ENCODE measurements at places on chromosomes 3 and 15.

DNA sequence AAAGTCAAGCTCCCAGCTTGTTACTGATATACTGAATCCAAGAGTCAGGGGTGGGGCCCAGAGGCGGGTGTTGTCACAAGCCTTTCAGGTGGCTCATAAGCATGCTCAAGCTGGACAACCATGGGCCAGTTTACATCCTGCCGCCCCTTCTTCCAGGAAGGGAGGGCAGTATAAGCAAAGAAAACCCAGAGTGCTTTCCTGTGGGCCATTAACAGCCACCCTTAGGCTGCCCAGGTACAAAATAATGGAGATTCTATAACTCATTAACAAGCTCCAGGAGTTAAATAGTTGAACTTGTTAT, 183.2 kb downstream of the NTRK3 start:
- DNase-seq = peak; percentile 62

DNA sequence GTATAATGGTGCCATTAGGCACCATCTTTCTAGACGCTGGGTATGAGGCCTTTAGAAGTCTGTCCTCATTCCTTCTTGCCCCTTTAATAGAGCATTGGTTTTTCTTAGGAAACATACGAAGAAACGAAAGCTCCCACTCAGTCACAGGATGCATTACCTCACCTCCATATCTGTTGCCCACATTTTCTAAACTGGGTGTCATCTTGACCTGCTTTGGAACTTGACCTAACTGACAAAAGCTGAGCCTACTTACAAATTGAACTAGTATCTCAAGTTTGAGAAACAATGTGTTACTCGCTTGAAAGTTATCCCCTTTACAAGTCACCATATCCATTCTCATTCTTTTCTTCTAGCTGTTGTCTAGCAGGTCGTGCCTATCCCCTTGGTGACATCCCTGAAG, 102.7 kb downstream of the VPS8 start:
- no peak for DNase-seq

- DNase-seq = no peak
Observed at GRCh38 chr3:125309476-125309875, 65.6 kb downstream of the ZNF148 start.

GRCh38 chr3:86969500-86970189, 21.3 kb downstream of the VGLL3 start:
- DNase-seq = peak; percentile 59

DNA sequence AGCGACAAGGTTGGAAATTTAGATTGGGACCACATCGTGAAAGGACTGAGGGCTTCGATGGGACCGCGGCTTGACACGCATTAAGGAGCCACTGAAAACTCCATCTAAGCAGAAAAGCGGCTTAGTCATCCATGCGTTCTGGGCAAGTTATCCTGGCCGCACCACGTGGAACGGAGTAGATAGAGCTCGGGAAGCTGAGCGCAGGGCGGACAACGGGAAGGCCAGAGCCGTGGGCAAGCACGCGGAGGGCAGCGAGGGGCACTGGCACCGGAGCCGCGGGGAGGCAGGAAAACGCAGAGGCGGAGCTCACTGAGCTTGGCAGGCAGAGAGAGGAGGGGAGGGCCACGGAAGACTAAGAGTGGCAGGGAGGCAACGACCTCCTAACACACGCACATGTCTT, 61.3 kb upstream of the VGLL4 start:
- DNase-seq = peak; percentile 51

DNA sequence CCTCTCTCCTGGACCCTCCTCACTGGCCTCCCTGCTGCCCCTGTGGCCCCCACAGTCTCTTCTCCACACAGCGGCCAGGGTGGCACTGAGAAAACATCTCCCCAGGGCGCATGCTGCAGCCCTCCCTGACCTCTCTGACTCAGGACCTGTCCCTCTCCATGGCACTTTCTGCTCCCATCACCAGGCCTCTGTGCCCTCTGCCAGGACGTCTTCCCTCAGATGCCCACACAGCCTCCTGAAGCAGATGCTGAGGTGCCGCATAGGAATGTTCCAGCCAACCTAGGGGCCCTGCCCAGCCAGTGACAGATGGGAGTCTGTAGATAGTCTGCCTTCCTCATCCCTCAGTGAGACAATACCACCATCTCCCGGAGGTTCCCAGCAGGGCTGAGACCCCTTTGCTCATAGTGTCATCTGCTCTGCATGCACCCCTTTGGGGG, 8.7 kb downstream of the MYL3 start:
- DNase-seq = no peak

GRCh38 chr15:99441871-99442251, 123.9 kb upstream of the MEF2A start:
- DNase-seq = peak; percentile 34

DNA sequence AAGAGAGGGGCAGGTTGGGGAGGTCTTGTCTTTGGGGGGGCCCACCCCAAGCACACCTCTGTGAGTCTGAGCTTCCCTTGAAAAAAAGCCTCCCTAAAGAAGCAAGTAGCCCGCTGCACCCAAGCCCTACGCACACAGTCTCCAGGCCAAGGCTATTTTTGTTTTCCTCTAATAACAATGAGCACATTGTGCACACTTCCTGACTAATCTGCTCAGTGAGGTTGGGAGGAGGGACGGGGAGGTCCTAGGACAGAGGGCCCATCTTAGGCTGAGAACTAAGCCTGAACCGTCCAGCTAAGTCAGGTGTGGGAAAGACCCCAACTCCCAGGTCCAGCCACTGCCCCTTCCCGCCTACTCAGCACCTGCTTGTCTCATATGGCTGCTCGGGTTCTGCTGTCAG, 87.2 kb downstream of the HMG20A start:
- peak; percentile 70 for DNase-seq

GRCh38 chr3:193863657-193864357, 270.8 kb downstream of the OPA1 start:
- no peak for DNase-seq

DNA sequence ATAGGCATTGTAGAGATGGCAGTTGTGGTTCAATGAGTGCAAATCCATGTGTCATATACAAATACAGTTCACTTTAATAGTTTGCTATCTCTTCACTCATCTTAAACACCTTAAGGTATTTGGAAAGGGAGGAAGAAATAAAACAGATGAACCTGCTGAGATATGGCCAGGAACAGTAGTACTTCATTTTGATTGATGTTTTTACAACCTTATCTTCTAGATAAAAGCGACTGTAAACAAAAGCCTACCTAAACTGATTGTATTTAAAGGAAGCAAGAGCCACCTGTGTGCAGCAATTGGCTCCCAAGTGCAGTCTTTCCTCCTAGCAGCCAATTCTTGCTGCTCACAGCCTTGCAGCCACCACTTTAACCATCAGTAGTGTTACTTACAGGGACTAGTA, 217.7 kb downstream of the CDIN1 start:
- no peak for DNase-seq

- no peak for DNase-seq
Observed at GRCh38 chr15:64624242-64624641, 151.1 kb downstream of the RBPMS2 start.

- no peak for DNase-seq
Observed at GRCh38 chr3:26655231-26655630, 32.7 kb downstream of the LRRC3B start.

- DNase-seq = no peak
Observed at GRCh38 chr15:70027518-70027917, 70.2 kb downstream of the TLE3 start.

- DNase-seq = peak; percentile 70
Observed at GRCh38 chr3:143443851-143444331, 324.3 kb downstream of the CHST2 start.

DNA sequence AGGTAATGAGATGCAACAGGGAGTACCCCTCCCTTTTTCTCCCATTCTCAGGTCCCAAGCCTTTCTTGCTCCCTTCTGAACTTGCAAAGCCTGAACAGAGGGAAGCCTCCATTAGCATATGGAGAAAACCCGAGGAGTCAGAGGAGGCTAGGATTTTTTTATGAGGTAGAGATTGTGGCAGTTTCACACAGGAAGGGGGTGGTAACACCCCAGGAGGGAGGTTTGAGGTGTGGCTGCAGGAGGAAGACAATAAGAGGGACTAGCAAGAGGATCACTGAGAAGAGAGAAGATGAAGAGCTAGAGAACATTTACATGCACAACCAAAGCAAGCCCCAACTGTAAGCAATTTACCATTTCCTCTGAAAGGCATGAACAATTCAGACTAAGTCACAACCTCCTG, 322.7 kb downstream of the SV2B start:
- no peak for DNase-seq

DNA sequence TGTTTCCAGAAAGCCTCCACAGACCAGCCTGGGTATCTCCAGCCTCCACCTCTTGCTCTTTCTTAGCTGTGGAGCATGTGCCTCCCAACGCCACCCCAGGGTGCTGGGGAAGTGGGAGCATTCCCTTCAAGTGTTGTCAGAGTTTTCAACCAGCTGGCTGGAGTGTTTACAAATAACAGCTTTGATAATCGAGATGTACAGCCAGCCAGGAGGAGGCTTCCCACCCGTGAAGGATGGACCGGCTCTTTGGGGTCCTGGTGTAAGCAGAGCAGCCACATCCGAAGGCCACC, 8.5 kb upstream of the OXTR start:
- DNase-seq = no peak

DNA sequence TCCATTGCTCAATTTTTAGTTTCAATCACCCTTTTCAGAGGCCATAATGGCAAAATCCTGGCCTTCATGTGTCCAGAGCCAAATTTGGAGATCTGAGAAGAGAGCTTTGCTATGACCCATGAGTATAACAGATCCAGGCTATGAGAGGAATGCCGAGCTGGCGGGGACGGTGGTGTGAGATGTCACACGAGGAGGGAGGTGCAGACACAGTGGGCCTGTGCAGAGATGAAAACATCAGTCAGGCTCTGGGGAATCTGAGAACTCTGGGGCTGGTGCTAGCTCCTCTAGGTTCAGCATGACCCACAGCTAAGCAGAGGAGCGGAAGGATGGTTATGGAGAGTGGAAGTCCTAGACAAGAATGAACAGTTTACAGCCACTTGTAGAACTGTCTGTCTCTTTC, 398.3 kb upstream of the ATP10A start:
- no peak for DNase-seq

DNA sequence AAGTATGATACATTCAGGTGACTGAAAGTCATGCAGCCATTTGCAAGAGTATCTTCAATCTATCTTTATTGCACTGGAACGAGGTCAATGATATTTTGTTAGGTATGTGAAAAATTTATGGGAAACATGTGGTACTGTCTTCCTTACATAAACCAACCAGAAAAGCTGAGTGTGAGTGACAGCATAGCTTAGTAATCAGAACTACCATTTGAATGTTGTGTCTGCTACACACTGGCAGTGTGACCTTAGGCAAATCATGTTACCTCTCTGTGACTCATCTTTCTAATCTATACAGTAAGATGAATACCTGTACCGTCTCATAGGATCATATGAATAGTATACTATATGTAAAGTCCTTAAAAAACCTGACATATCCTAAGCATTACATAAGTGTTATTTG, 337.9 kb upstream of the IL12A start:
- no peak for DNase-seq

GRCh38 chr15:55241186-55241585, 44.4 kb upstream of the RSL24D1 start:
- DNase-seq = no peak

DNA sequence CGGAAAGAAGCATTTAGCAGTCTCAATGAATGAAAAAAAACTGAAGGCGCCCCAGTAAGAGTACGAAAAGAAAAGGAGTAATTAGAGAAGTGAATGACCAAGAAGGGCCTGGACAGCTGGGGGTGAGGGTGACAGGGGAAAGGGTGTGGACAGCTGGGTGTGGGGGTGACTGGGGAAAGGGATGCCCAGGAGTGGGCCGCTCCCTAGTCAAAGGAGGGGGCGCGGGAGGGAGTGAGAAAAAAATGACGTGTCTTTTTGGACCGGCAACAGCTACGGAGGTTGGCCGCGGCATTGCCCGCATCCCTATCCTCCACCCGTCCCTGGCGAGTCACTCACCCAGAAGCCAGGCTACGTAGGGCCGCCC, 274 bp upstream of the ZCWPW2 start:
- no peak for DNase-seq

- DNase-seq = no peak
Observed at GRCh38 chr3:149726716-149727407, 25.4 kb downstream of the COMMD2 start.

DNA sequence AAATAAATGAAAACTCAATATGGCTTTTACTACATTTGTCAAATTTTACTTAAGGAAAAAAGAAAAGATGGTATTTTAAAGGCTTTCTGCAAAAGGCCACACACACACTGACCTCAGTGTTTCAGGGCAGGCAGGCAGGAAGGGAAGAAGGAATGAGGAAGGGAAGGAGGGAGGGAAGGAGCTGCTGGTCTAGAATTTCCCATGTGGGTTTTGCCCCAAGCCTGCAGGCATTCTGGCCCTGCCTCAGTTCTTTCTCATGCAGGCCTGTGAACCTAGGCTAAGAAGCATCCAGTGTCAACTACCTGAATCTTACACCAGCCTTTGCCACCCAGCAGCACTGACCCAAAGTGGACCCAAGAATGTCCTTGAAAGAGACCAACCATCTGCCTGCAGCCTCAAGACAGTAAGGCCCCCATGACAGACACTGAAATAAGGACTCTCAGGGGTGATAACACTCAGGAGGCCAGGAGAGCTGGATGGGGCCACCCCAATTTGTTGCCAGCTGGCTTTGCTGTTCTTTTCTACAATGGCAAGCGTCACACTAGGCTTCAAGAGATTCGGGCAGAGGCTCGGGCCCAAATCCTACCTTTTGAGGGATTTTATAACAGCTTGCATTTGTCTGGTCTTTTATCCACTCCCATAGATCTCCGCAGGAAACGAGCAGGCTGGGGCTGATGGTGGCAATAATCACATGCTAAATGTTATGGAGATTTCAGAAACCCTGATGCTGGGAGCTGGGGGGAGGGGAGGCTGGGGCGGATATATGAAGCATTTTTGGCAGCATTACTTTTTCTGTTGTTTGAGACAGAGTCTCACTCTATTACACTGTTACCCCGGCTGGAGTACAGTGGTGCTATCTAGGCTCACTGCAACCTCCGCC, 51.4 kb downstream of the XXYLT1 start:
- DNase-seq = no peak

- DNase-seq = peak; percentile 94
Observed at GRCh38 chr3:48435774-48436476, 4.0 kb downstream of the CCDC51 start.

GRCh38 chr3:127676921-127677351, 4.2 kb downstream of the ABTB1 start:
- peak; percentile 46 for DNase-seq

- DNase-seq = no peak
Observed at GRCh38 chr15:57915827-57916531, 149.5 kb downstream of the ALDH1A2 start.

GRCh38 chr15:61780278-61780980, 279.8 kb downstream of the VPS13C start:
- no peak for DNase-seq

DNA sequence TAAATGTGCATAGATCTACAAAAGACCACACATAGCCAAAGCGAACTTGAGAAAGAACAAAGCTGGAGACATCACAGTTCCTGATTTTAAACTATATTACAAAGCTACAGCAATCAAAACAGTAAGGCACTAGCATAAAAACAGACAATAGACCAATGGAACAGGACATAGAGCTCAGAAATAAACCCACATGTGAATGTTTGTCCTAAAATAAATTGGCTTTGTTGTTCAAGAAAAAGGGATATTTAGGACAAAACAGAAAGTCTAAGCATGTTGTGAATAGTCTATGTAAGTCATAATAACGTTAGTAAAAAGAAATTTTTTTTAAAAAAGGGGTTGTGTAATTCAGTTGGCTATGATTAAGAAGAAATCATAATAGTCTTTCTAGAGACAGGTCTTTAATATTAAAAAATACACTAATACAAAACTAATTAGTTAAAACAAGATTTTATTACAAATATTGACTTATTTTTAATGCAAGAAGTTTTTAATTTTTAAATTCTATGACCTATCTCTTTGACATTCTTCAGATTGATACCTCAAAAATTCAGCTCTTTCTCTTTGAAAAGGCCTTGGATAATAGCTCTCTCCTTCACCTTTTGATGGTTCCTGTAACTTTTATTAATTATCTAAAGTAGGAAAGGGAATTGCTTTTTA, 11.6 kb downstream of the TMEM212 start:
- no peak for DNase-seq
